ENCODE measurements at places on chromosomes 1 and 21.

- no peak for DNase-seq
Observed at GRCh38 chr1:55078470-55078869, 39.1 kb downstream of the PCSK9 start.

DNA sequence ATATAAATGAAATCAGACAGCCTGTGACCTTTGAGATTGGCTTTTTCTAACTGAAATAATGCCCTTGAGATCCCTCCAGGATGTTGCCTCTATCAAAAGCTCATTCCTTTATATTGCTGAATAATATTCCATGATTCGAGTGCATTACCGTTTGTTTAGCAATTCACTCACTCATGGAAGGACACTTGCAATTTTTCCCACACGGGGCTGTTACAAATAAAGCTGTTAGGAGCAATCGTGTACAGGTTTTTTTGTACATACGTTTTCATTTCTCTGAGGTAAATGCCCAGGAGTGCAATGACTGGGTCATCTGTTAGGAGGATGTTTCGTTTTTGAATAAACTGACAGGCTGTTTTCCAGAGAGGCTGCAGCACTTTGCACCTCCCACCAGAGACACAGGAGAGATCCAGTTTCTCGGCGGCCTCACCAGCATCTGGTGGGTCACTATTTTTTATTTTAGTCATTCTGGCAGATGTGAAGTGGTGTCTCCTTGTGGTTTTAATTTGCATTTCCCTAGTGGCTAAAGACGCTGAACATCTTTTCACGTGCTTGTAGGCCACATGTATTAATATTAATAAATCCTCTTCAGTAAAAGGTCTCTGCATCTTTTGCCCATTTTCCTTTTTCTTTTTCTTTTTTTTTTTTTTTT lies 11.0 kb downstream of the PRDM15 start:
- no peak for DNase-seq

DNA sequence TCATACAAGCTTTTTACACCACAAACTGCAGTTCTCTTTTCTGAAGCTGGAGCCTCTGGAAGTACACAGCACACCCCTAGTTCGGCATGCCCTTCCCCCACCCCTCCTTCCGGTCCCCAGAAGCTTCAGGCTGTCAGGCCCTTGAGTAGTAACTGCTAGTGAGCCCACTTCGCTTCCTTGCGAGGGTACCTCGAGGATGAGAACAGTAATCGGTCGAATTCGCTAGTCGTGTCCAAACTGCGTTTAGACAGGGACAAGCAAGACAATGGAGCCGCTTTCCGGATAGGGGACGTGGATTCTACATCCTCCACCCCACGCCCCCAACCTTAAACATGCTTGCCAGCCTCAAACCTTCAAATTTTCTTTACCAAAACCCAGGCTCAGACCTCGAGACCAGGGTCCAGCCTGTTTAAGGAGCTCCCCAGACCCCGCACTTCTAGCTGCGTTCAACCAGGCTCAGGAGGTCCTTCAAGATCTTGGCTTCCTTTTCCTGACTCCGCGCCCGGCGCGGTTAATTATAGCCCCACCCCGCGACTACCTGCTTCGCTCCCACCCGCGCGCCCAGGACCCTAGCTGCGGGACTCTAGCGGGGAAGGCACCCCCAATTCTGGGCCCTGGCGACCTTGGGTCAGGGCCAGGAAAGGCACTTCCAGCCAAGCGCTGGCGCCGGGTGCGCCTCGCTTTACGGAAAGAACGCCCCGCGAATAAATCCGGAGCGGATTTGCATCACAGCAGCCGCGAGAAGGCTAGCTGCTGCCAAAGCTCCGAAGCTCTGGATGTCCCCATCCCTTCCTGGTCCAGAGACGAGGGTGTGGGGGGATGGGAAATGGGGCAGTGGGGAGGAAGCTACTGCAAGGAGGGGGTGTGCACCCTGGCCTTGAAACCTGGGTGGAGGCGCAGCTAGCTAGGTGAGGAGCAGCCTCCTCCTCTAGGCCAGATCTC lies 8.1 kb upstream of the TSPAN1 start:
- DNase-seq: no peak

DNA sequence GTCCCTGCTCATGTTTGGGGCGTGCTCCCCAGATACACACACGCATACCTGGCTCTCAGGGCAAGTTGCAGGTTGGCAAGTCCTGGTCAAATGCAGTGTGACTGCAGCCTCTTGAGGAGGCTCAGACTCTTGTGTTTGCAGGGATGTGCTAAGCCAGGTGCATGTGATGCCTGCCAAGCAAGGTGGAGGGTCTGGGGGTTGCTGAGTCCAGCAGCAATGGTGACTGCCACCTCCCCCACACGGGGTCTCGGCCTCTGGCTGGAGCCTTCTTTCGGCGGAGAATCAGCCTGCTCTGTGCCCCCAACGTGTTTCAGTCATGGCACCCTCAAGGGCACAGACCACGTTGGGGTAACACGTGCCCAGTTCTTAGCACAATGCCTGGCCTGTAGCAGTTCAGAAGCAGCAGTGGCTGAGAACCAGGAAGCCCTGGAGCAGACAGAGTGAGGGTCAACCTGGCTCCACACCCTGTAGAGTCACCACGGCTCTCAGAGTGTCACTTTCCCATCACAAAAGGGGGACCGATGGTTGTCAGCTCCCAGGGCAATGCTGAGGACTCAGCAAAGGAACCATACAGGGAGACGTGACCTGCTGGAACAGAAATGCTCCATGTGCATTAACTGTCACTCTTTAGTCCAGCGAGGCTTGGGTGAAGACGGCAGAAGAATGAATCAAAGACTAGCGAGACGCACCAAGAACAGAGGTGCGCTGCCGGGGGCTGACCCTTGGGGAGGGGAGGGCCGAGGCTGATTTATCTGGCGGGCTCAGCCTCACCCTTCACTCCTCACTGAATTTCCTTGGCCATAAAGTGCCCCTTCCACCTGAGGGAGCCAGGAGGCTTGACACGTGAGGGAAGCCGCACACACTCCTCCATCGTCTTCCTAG lies 109.0 kb downstream of the PGBD5 start:
- no peak for DNase-seq

- no peak for DNase-seq
Observed at GRCh38 chr1:89199525-89200031, 836 bp upstream of the GBP4 start.

DNA sequence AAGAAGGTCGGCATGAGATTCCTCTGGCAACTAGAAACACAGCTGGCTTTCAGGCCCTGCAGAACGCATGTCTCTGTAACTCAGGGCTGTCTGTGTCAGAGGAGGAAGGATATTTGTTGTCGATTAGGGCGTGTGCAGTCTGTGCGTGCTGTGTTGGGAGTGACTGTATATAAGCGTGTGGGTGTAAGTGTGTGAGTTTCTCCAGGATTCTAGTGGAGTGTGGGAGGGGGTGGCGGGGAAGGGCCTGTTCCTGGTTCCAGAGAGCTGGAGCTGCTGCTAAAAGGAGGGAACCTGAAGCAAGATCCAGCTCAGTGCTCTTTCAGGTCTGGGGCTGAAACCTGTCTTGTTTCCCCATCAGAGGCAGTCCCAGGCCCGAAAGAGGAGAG lies 74.3 kb downstream of the SLC16A1 start:
- DNase-seq: no peak

DNA sequence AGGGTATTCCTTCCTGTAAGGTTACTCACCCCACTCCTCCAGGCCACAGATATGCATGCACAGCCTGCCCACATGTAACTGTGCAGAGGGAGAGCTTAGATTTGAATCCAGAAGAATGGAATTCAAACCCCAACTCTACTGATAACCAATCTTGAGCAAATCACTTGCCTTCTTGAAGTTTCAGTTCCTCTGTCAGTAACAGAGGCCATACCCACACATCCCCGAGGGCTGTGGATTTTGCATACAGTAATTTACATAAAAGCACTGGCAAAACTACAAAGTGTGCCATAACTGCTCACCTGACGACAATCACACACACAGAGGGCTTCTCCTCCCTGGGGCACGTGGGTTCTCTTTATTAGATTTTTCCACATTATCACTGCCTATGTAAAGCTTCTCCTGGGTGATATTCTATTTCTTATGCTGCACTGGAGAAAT lies 18.6 kb downstream of the CD247 start:
- DNase-seq: no peak

- DNase-seq: no peak
Observed at GRCh38 chr1:22484706-22485345, 33.2 kb downstream of the ZBTB40 start.

- no peak for DNase-seq
Observed at GRCh38 chr1:89531480-89532139, 7.0 kb downstream of the LRRC8B start.

DNA sequence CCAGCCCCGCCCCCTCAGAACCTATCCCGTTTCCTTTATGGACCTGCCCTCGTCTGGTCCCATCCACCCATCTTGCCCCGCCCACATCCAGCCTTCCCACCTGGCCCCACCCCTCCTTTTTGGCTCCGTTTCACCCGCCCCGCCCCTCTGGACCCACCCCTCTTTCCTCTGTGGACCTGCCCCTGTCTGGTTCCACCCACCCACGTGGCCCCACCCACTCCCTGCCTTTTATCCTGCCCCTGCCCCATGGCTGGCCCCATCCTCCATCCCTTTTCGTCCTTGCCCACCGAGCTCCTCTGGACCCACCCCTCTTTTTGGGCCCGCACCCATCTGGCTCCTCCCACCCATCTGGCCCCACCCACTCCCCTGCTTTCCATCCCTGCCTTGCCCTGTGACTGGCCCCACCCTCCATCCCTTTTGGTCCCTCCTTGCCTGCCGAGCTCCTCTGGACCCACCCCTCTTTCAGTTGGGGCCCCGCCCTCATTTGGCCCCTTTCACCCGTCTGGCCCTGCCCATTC lies 177.3 kb downstream of the CAMTA1 start:
- no peak for DNase-seq

- no peak for DNase-seq
Observed at GRCh38 chr1:183588827-183589226, 1.4 kb downstream of the NCF2 start.

- no peak for DNase-seq
Observed at GRCh38 chr1:45842786-45843185, 39.4 kb downstream of the MAST2 start.

- DNase-seq: no peak
Observed at GRCh38 chr1:196063294-196063693, 544.9 kb downstream of the KCNT2 start.

GRCh38 chr1:207866471-207867135 lies 44.3 kb downstream of the CD34 start:
- DNase-seq: no peak

Measured in stimulated activated CD8-positive, alpha-beta memory T cell treated with anti-CD3 and anti-CD28 coated beads, Interleukin-12 subunit alpha, Interleukin-12 subunit beta, amount 100 ng/mL, for 1 hour (primary cell).